ENCODE measurements at places on chromosomes 1 and 21.

- no peak for DNase-seq
Measured at GRCh38 chr1:211831558-211832323, 1.2 kb upstream of the LPGAT1 start.

DNA sequence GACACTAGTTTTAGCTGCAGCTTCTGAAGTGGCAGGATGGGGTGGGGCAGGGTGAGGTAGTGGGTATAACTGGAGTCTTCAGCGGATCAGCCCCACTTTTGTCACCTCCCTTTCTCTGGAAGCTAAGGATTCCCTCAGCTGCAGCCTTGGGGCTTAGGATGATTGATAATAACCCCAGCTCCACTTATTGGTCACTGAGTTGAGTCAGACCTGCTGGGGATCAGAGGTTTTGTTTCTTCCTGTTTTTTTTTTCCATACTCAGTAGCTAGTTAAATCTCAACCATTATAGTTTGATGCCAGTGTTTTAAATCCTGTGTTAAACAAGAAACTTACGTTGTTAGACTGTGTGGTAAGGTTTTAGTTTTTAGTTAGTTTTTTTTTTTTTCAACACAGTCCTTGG, 57.2 kb downstream of the LAMC1 start:
- peak; percentile 55 for DNase-seq

- DNase-seq = no peak
Measured at GRCh38 chr21:45766501-45766900, 123.0 kb downstream of the PCBP3 start.

DNA sequence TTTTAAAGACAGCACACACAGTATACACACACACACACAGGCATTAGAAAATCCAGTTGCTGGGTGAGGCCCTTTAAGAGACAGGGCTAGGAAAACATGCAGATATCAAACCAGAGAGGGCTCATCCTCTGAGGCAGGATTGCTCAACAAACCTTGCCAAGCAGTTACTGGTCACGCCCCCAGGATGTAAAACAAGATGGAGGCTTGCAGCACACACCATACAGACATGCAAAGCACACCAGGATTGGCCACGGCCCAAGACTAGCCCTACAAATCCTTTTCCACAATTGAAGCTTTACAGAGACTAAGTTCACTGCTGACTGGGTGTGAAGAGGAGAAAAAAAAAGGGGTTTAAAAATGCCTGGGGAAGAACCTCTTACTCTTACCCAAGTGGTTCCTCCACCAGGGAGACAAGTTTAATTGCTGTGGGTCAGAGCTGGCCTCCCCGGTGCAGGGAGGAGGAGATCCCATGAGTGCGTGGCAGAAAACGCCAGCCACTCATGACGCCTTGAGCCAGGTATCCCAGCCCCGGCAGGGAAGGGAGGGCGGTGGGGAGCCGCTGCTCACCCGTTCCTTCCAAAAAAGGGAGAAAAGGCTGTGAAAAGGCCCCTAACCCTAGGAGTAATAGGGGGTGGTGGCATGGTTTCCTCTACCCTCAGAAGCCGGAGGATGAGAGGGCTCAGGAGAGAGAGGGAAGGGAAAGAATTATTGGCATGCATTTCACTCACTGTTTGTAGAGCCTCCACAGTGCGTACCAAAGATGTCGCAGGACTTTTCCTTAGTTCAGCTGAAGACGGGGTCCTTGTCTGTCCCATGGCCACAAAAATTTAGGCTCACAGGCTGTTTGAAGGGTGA, 594.6 kb upstream of the ZP4 start:
- DNase-seq = peak; percentile 84

- DNase-seq = no peak
Measured at GRCh38 chr1:113858418-113858817, 13.1 kb downstream of the PTPN22 start.

DNA sequence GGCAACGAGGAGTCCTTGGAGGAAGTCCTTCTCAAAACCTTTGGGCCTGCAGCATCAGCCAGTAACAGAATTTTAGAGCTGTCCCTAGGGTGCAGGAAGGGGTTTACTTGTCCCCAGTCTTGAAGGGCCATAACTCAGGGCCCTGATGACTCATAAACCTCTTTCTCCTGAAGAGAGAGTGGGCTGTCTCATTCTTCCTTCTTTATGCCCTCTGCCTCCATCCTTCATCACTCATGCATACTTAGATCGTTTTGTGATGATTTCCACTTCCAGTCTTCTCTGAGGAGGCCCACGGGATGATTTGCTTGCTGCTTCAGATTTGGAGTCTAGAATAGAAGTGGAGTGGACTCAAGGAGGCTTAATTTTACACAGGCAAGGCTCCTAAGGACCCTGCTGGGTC, 60.2 kb downstream of the NDUFS5 start:
- no peak for DNase-seq

- no peak for DNase-seq
Measured at GRCh38 chr1:36419140-36419539, 21.4 kb upstream of the LSM10 start.

DNA sequence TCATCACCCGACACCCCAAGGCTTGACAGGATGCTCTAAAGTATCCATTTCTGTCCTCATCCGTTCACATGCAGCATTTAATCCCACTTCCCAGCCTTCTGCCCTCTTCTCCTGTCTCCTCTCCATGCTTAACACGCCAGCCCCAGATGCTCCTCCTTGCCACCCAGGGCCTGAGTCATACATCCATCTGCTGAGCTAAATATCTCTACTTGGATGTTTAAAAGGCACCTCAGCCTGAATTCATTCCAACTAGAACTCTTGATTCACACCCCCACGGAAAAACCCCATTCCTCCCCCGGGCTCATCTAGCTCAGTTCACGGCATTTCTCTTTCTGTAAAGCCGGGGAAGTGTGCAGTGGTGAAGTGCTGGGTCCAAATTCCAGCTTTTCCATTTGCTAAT, 27.7 kb downstream of the TEX35 start:
- peak; percentile 83 for DNase-seq

GRCh38 chr1:27785781-27786455, 12.9 kb downstream of the STX12 start:
- DNase-seq = no peak

DNA sequence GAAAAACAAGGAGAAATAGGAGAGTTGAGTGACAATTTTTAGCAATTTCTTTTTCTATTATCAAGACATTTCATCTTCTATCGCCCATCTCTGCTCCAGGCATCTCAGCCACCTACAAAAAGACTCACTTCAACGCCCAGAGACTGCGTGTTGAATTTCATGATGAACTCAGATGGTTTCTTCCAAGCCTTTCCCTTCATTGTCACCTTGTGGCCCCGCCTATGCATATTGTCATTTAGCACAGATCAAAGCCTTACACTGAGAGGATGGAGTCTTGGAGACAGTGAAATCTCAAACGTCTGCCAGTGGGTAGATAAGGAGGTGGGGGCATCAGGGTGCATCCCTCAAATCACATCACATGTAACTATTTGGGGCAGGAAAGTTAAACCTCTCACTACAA, 319.4 kb downstream of the SIPA1L2 start:
- DNase-seq = no peak

GRCh38 chr1:24477309-24477708, 25.3 kb upstream of the RCAN3 start:
- DNase-seq = no peak

DNA sequence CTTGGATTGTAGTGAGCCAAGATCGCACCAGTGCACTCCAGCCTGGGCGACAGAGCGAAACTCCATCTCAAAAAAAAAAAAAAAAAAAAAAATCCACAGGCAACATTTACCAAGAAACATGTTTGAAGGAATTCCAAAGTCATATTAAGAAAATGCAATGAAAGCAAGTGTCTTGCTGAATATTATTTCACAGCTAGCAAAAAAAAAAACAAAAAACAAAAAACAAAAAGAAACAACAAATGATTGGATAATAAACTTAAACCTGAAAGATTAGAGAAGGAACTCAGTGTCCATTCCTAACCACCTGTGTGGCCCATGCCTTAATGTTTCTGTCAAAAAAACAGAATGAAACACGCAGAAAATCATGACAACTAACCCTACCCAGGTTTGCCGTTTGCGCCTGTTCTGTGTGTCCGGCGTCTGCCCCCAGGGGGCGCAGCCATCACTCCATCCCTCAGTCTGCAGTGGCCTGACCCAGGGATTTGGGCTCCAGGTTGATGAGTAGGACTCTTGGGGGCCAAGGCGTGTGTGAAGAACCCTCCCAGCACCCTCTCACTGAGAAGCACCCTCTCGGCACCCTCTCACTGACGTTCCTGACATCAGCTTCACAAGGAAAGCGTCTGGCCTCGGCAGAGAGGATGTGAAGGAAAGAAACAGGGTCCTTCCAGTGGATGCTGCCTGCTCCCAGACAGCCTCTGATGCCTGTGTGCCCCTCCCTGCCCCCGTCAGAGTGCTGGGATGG, 19.2 kb upstream of the PTTG1IP start:
- peak; percentile 67 for DNase-seq

DNA sequence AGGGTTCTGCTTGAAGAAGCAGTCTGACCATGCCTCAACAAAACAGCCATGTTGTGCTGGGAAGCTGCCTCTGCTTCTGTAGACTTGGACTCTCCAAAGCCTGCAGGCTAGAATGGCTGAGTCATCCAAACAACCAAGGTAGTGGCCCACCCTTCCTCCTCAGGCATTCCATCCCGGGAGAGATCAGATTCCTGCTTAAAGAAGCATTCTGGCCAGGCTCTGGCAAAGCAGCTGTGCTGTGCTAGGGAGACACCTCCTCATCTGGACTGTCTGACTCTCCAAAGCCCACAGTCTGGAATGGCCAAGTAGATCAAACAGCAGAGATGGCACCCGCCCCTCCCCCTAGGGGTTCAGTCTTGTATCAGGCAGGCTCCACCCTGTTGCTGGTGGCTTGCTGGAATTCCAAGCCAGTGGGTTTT, 38.3 kb upstream of the F3 start:
- peak; percentile 95 for DNase-seq

DNA sequence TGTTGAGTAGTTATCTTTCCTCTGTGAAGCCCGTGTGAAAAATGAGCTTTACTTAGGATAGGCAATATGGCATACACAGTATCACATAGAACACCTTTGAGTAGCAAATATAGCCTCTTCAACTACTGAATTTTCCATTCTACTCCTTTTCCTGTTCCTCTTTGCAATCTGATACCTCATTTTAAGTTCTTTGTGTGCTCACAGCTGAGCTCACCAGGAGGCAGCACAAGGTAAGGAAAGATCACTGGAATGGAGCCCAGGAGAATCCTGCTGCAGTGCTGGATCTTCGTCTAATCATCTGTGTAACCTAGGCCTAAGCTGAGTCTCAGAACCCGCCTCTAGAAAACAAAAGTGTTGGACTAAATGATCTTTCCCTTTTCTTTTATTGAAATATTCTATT, 171.0 kb downstream of the LRRC40 start:
- DNase-seq = peak; percentile 20

DNA sequence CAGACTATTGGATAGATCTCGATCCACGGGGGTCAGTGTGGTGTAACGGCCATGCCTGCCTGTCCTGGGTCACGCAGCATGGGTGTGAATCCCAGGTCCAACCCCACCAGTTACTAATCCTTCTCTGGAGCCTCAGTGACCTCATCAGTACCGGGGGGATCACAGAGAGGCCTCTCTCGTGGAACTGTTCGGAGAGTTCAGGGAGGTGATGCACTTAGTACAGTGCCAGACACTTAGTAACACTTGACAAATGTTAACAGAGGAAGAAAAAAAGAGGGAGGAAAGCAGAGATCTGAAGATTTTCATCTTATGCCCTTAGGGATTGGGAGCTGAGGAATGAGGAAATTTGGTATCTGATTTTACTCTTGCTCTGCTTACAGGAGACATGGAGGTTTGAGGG, 2.9 kb downstream of the ABCA4 start:
- no peak for DNase-seq

DNA sequence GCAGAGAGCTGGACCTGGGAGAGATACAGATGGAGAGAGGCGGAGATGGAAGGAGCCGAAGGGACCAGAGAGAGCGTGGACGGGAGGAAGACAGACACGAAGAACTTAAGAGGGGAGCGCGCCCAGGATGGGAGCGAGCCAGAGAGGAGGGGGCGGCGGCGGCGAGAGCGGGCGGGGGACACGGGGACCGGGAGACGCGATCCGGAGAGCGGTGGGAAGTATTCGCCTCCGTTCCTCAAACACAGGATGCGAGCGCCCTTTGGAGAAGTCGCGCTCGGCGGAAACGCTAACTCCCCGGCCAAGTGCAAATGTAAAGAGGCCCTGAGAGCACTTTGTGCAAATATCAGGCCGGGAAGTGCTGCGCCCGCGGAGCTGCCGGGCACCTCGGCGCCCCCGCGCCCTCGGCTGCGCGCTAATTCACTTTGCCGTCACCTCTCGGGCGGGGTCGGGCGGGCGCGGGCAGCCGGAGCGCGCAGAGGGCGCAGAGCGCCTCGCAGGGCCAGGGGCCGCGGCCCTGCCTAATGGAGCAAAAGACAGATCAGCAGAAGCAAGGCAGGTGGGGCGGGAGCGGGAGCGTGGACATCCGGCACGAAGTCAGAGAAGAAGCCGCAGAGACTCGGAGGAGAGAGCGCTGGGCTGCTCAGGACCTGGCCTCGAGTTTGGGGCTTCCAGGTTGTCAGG, 281.2 kb downstream of the RRAGC start:
- peak; percentile 28 for DNase-seq

- DNase-seq = no peak
Measured at GRCh38 chr1:156244126-156244525, 2.1 kb downstream of the BGLAP start.

DNA sequence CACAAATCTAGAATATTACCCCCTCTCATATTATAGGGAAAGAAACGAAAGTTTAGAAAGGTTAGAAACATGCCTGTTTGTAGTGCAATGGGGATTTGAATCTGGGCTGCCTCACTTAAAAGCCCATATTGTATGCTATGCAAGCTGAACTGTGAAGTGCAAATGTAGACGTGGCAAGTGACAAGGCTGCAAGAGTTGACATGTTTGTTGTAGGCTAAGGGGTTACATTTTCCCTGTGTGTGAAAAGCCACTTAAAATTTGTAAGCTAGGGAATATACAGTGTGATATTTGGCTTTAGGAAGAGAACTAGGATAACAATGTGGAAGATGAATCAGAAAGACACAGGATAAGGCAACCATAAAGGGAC, 29.0 kb downstream of the WDR26 start:
- no peak for DNase-seq

- no peak for DNase-seq
Measured at GRCh38 chr1:3642919-3643675, 6.8 kb downstream of the WRAP73 start.

DNA sequence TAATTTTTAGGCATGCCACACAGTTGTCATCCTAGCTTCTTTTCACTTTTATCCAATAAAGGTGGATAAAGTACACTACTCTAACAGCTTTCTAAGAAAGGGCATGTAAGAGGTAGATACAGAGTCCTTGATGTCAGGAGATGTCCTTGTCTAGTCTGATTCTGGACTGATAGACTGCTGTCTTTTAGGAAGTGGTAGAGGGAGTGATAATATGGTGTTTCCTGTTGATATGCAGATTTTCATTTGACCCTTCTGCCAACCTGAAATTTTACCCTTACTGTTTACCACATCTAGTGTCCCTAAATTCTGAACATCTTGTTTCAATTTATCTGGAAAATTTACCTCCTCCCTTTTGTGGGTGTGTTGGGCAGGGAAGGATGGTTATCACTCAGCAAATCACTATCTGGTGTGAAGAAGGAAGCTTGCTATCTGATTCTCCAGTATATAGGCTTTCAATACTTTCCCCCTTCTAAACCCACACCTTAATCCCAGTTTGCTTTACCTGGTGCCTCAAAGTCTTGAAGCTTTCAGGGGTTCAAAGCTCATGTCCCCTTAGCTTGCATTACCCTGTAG, 354.9 kb upstream of the SNX7 start:
- no peak for DNase-seq
